Naive thymus-derived CD4-positive, alpha-beta T cell (primary cell): ENCODE measurements at places on chromosomes 5 and 9.
A peak's percentile ranks its signal among the peaks of the same experiment; 100 is the strongest.

- DNase-seq = no peak
Observed at GRCh38 chr9:28868228-28868990, 1295.1 kb upstream of the C9orf72 start.

- DNase-seq = no peak
Observed at GRCh38 chr5:156824241-156824640, 25.9 kb upstream of the PPP1R2B start.

- peak; percentile 55 for DNase-seq
Observed at GRCh38 chr5:75265731-75266130, 29.1 kb upstream of the ANKRD31 start.

DNA sequence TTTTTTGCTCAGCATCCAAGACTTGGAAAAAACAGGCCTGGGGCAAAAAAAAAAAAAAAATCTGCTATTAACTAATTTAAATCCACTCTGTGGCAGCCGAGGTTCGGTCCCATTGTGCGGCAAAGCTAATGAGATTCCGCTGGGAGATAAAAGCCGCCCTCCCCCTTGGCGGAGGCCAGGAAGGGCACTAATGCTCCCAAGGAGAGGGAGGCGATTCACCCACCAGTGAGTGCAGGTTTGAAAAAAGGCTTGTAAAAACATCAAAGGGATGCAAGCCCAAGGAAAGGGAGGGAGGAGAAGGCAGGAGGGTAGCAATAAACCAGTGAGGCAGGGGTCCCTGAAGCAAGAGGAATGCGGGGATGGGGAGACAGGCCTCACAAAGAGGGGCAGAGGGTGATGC is 129.5 kb upstream of the RAPGEF1 start:
- DNase-seq = no peak

DNA sequence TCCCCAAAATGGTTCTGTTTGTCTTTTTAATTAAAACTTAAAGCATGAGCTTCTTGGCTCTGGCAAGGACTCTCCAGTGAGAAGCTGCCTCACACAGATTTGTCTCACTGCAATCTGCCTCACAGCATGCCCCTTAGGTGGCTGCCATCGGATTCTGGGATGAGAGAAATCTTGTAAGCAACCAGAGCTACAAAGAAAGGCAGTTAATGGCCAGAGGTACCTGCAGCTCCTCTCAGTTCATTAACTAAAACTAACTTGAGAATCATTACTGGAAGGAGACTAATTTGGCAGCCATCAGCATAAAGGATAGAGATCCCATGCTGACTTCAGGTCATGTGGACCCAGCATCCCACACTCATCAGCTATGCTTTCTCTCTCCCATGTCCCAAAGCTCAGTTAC is 220.6 kb upstream of the DMAC1 start:
- no peak for DNase-seq

DNA sequence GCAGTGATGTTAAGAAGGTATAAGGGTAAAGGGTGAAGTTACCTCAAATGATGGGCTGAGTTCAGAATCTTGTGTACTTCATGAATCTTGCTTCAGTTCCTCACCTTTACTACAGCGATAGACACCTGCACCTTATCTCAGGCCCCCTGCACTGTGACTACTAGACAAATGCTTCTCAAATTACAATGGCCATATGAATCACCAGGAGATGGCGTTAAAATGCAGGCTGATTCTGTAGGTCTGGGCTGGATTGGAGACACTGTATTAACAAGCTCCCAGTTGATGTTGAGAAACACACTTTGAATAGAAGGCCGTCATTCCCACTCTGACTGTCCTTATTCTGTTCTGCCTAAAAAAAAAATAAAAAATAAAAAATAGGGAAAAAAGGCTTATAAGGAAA is 29.8 kb downstream of the TARS1 start:
- no peak for DNase-seq

GRCh38 chr5:97134634-97135033 is 7.8 kb downstream of the LIX1 start:
- no peak for DNase-seq

DNA sequence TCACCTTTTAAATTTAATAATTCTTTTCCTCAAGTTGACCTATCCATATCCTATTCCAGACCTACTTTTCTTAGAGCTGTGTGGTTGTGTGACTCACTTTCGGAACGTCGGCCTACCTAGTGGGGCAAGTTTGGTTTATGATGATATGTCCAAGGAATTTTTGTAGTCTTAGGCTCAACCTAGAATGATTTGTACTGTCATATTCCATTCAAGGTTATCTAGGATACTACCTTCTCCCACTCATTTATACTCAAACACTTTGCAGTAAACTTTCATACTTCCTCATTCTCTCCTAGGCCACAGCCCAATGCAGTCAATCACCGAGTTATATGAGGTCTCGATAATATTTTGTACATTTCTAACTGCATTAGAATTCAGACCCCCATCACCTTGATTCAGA is 61.9 kb downstream of the PIK3R1 start:
- no peak for DNase-seq

GRCh38 chr5:115415143-115415491 is 118.7 kb upstream of the CCDC112 start:
- no peak for DNase-seq

DNA sequence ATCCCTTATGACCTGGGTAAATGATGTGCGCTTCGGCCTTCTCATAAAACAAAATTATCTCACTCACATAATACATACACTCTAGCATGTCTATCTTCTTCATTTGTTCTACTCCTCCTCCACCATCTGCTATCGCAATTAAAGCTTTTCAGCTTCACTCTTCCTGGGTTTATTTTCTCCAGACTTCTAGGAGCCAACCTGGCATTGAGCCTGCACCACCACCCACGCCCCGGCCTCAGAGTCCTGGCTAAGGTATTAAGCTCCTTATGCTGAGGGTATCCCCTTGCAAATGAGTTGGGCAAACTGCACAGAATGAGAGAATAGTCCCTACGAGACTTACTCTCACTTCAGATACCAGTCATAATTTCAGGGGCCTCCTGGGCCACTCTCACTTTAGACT is 236.1 kb upstream of the CDH12 start:
- DNase-seq = no peak

DNA sequence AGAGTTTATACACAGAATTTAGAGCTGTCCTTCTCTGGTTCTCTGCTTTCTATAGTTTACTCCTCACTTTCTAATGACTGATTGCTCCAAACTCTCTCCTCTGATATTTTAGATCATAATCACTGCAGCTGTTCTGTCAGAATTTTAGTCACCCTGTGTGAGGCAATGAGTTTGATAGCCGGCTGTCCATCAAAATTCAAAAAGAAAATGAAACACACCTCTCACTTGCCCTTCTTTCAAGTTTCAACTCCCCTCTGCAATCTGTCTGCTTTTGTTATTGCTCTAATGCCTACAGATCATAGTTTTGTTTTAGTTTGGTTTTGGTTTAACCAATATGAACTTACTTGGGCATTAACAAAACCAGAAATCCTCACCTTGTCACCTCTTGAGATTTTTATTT is 23.3 kb upstream of the ABLIM3 start:
- DNase-seq = no peak

DNA sequence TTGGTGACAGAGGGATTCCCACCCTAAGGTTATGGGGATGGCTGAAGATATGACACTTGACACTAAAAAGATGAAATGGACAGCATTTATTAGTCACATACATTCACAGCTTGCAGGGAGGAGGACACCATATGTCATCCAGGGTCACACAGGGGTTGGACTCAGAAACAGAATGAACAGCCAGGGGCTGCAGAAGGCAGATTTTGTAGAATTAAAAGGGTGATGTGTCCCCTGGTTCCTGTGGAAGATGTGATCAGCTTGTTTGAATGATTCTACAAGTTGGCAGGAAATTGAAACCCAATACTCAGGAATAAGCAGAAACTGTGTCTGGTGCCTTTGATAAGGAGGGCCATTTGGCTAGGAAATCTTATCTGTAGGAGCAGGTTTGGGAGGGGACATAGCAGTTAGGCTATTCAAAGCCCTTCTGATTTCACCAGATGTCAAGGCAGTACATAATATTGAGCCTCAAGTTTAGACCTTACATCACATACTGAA is 102.3 kb upstream of the GRIN3A start:
- DNase-seq = no peak

DNA sequence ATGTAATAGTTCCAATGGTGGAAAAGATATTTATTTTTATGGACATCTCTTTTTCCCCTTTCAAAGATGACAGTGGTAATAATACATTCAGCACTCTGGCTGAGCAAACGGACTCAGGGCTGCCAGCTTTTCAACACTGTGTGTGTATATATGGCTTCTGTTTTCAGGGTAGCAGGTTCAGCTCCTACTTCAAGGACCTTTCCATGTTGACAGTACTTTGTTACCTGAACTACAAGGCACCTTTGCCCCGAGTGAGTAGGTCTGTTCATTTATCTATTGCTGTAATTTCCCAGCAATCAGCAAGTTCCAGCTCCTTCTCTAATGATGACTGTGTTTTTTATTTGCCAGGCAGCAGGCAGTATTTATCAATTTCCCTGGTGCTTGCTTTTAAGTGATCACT is 387.4 kb upstream of the KIF2A start:
- DNase-seq = no peak

GRCh38 chr5:79773612-79774011 is 84.0 kb downstream of the CMYA5 start:
- no peak for DNase-seq

GRCh38 chr5:65078331-65078730 is 309.6 kb downstream of the CWC27 start:
- no peak for DNase-seq

- DNase-seq = no peak
Observed at GRCh38 chr9:35994959-35995358, 37.0 kb upstream of the OR2S2 start.

DNA sequence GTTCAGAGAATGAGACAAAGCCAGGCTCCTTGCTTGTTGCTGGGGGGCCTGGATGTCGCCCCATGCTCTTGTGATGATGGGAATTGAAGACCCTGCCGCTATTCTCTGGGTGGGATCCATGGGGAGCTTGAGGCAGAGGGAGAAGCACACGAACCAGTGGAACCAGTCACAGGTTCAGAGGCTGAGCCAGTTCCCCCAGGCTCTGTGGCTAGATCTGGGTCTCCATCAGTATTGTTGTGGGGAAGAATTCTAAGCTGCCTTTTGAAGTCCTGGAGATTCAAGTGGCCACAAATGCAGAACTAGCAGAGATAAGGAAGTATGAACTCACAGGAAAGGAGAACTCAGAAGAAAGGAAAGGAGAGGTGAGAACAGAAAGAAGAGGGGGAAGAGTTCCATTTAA is 219.4 kb downstream of the MSX2 start:
- no peak for DNase-seq

DNA sequence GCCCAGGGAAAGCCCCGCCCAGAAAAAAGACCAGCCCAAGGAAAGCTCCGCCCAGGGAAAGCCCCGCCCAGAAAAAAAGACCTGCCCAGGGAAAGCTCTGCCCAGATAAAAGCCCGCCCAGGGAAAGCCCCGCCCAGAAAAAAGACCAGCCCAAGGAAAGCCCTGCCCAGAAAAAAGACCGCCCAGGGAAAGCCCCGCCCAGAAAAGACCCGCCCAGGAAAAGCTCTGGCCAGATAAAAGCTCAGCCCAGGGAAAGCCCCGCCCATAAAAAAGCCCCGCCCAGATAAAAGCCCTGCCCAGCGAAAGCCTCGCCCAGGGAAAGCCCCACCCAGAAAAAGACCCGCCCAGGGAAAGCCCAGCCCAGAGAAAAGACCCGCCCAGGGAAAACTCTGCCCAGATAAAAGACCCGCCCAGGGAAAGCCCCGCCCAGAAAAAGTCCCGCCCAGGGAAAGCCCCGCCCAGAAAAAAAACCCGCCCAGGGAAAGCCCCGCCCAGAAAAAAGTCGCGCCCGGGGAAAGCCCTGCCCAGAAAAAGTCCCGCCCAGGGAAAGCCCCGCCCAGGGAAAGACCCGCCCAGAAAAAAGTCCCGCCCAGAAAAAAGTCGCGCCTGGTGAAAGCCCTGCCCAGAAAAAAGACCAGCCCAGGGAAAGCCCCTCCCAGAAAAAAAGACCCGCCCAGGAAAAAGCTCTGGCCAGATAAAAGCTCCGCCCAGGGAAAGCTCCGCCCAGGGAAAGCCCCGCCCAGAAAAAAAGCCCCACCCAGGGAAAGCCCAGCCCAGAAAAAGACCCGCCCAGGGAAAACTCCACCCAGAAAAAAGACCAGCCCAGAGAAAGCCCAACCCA is 11.9 kb downstream of the GRIN1 start:
- no peak for DNase-seq

- peak; percentile 51 for DNase-seq
Observed at GRCh38 chr5:143002459-143003327, 232.5 kb downstream of the ARHGAP26 start.

DNA sequence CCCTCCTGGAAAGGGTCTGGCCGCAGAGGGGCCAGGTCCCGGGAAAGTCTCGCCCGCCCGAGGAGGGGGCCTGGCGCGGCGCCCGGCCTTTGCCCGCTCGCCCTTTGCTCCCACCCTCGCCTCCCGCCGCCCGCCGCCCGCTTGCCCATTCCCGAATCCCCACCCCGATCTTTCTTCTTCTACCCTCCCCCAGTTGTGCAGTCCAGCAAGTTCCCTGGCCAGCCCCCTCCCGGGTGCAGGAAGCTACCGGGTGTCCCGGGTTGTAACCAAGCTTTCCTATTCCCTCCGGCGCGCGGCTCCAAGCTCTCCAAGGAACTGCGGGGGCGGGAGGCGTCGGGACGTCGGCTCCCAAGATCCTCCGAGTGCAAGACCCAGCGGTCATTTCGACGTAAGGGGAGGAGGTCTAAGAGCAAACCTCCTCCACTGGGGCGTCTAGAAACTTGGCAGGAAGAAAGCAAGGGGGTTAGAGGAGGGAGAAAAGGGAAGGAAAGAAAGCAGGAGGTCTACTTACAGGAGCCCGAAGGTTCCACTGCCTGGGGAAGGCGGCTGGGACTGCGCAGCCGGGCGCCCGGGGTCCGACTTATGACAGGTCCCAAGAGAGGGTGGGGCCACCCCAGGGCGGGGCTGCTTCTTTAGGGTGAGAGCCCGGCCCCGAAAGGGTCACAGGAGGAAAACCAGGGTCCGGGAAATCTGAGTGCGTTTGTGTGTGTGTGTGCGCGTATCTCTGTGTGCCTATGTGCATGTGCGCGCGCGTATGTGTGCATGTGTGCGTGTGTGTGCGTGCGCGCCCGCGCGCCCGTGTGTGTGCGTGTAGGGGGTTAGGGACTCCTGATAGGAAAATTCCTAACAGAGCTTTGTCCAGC is at the start of gene PTGR1:
PTGR1 (minus strand) TSS at position 556 of the 863 bp plus-strand sequence. CDS start 2,225 bp downstream, outside the sequence.
- DNase-seq = peak; percentile 13

GRCh38 chr5:168479166-168479565 is 7.1 kb upstream of the RARS1 start:
- no peak for DNase-seq

GRCh38 chr5:149355688-149356087 is 2.2 kb upstream of the PCYOX1L start:
- no peak for DNase-seq

DNA sequence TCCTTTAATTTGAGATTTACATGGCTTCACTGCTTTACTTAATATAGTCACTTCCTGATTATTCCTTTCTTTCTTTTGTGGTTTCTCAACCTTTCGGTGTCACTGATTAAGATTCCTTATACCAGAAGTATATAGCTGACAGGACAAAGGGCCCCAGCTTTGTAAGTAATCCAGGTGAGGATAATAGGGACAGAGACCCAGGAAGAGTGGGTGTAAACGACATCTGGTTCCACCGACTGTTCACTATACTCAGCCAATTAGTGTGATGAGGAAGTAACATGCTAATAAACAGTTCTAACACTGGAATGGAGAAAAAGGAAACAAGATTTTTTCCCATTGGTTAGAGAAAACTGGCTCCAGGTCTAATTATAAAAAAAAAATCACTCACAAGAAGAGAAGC is 286.3 kb upstream of the EFNA5 start:
- no peak for DNase-seq
